Mononuclear cell (primary cell): ENCODE measurements at places on chromosomes 2 and 18. TPM values are rescaled to one million over a fixed set of nuclear protein-coding genes. Genes with fewer than 3 reads are reported as not detected.

Gene SAG
- 0.21 TPM for total RNA-seq

Gene CYP26B1
- under 0.01 TPM for total RNA-seq

Gene ATP9B
- 84.2 TPM for total RNA-seq

Gene STEAP3
- 1.5 TPM for total RNA-seq

Gene ABCG5
- total RNA-seq = not detected

Gene ACOXL
- 0.10 TPM for total RNA-seq

Gene REG3G
- total RNA-seq = not detected

Gene TMEM150A
- total RNA-seq = 3.1 TPM

Gene CFLAR
- total RNA-seq = 376 TPM

Gene CASP8
- 129 TPM for total RNA-seq

Gene ABHD1
- total RNA-seq = 0.10 TPM

Gene TDRD15
- total RNA-seq = 0.10 TPM

Gene NTSR2
- not detected for total RNA-seq

Gene AQP12B
- total RNA-seq = not detected

Gene CTNNA2
- not detected for total RNA-seq

Gene METAP1D
- total RNA-seq = 4.1 TPM

Gene GALNT5
- under 0.01 TPM for total RNA-seq

Gene RBBP8
- 19.3 TPM for total RNA-seq

Gene ADAM23
- 0.94 TPM for total RNA-seq

Gene IL1RN
- total RNA-seq = 203 TPM

Gene NETO1
- total RNA-seq = 1.5 TPM

Gene CABYR
- 0.84 TPM for total RNA-seq

Gene NEU2
- total RNA-seq = not detected

Gene MYO5B
- under 0.01 TPM for total RNA-seq

Gene MEP1B
- not detected for total RNA-seq

Gene KIAA2012
- total RNA-seq = not detected

Gene TCF7L1
- total RNA-seq = not detected

Gene DUSP19
- total RNA-seq = 0.42 TPM

Gene SERPINB7
- total RNA-seq = not detected

Gene DNAH6
- total RNA-seq = 0.31 TPM

Gene MFSD2B
- total RNA-seq = 1.5 TPM

Gene NCKAP5
- under 0.01 TPM for total RNA-seq

Gene FAM228A
- 0.10 TPM for total RNA-seq

Gene ACYP2
- total RNA-seq = 10.7 TPM

Gene SLC14A1
- 2.5 TPM for total RNA-seq

Gene GAREM2
- 1.0 TPM for total RNA-seq

Gene RPRM
- total RNA-seq = 0.10 TPM

Gene WNT10A
- total RNA-seq = 1.5 TPM

Gene IL1A
- 23.4 TPM for total RNA-seq

Gene MBD5
- 25.1 TPM for total RNA-seq

Gene DYNAP
- not detected for total RNA-seq

Gene CCDC142
- 8.3 TPM for total RNA-seq
